ENCODE measurements at places on chromosomes 11 and 22. TPM values are rescaled to one million over a fixed set of nuclear protein-coding genes. Genes with fewer than 3 reads are reported as not detected.

The KRTAP5-1 gene
- not detected for total RNA-seq

The OR52I2 gene
- not detected for total RNA-seq

The NXPE1 gene
- total RNA-seq: not detected

The CCDC34 gene
- 13.5 TPM for total RNA-seq

The FOLR2 gene
- total RNA-seq: not detected
